ENCODE measurements at places on chromosomes 3 and 15.

- no peak for DNase-seq
Measured at GRCh38 chr3:194259982-194260766, 91.0 kb downstream of the CPN2 start.

DNA sequence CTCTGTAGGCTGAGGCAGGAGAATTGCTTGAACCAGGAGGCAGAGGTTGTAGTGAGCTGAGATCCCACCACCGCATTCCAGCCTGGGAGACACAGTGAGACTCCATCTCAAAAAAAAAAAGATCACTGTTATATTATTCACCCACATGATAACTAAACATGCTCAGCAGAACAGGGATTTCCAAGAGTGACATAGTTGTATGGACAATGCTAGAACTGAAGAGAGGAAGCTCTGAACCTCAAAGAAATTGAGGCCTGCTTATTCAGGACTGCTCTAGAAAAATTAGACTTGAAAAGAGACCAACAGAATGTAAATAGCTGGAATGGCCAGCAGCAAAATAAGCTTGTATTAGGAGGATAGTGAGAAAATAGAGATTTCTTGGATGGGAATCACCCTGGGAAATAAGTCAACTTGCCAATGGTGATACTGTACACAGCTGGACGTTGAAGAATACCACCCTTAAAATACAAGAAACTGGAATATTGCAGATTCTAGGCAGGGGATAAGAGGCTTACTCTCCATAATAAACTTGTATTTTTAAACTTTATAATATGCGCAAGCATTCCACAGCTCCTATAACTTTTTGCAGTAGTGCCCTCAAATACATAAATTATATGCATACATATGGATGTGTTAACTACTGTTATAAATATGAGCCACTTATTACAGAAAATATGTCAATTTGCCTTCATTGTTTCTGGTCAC is 28.2 kb downstream of the PIK3CB start:
- DNase-seq: no peak

DNA sequence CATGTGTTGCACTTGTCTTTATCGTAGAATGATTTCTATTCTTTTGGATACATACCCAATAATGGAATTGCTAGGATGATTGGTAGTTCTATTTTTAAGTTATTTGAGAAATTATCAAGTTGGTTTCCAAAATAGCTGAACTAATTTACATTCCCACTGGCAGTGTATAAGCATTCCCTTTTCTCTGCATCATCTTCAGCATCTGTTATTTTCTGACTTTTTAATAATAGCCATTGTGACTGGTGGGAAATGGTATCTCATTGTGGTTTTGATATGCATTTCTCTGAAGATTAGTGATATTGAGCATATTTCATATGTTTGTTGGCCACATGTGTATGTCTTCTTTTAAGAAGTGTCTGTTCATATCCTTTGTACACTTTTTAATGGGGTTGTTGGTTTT is 81.7 kb upstream of the NUDT16 start:
- no peak for DNase-seq

GRCh38 chr15:62524848-62525247 is 359.8 kb upstream of the C2CD4B start:
- DNase-seq: no peak

DNA sequence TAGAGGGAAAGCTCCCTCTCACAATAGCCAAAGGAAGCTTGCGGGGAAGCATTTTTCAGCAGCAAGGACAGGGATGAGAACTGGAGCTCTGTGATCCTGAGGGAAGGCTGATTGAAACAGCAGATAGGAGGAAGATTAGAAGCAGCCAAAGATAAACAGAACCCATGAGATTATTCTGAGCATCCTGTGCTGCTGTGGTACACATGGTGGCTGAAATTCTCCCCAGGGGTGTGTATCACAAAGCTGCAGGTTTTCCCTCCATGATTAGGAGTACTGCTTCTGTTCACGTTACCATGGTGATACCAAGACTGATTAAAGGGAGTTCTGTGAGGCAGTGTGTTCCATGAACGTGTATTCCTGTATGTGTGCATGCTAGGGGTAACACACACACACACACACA is 30.3 kb upstream of the PSMD6 start:
- DNase-seq: no peak

- DNase-seq: no peak
Measured at GRCh38 chr3:4687167-4687566, 194.0 kb downstream of the ITPR1 start.

DNA sequence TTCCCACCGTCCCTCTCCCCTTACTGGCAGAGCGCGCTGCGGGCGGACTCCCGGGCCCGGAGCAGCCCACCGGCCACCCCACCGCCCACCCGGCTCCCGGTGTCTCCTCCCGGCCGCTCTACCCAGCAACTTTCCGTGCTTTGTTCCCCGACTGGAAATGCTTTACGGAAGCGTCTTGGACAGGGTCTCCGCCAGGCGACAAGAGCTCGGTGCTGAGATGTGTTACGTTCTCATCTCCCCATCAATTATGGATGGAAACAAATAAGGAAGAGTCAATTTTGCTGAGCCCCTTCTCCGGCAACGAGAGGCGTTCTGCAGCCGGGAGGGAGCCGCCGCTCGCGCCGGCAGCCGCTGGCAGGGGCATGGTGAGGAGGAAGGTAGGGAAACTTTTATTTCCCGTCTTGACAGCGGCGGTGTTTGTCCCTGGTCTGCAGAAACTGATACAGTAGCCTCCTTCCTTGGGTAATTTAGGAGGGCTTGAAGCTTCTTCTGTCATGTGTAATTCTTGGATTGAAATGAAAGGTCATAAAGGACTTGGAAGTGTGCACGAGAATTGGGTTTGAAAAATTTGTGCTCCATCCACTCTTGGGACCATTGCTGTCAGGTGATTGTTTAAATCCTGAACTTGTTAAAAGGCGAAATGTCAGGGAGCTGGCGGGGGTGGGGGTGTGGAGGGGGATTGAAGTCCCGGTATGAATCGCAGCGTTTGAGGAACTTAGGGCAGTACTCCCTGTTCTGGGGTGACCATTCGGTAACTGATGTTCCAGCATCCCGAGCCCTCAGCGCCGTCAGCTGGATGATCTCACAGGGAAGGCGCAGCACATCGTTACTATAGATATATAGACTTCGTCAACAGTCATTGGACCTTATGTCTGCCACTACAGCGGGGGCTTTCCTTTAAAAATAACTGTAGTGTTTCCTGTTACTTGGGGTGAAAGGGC is 1.5 kb downstream of the SEMA6D start:
- DNase-seq: no peak

GRCh38 chr3:67415511-67415910 is 238.9 kb downstream of the SUCLG2 start:
- no peak for DNase-seq

DNA sequence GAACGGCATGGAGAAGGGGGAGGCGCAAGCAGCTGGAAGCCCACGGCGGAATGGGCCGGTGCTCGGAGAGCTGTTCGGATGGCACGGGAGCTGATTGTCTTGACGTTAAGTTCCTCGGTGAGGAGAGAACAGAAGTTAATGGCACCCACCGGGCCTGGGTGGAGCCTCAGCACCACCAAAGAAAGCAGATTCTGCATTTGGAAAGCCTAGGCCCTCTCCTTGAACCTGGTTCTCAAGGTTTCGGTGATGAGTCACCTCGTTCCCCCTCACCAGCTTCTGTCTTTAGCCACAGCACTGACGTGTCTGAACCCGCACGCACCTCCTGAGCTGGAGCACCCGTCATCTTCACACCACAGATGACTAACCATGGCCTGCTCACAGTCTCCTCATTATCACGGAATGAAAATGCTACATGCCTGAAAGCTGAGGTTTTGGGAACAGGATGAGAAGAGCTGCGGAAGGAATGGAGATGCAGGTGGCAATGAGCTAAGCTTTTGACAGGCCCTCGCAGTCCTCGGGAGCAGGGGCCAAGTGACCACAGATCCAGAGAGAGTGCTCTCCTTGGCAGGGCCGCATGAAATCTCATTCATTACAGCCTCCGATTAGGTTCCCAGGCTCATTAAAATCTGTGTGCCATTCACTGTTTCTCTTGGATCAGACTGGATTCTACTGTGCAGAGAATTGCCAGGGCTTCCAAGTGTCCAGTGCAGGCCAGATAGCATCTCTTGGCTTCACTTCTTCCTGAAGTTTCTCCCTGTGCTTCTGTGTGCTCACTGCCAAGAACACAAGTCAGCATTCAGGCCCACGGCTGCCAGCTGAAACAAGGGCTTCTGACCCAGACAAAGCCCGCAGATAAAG is 96.3 kb upstream of the DLG1 start:
- DNase-seq: no peak

DNA sequence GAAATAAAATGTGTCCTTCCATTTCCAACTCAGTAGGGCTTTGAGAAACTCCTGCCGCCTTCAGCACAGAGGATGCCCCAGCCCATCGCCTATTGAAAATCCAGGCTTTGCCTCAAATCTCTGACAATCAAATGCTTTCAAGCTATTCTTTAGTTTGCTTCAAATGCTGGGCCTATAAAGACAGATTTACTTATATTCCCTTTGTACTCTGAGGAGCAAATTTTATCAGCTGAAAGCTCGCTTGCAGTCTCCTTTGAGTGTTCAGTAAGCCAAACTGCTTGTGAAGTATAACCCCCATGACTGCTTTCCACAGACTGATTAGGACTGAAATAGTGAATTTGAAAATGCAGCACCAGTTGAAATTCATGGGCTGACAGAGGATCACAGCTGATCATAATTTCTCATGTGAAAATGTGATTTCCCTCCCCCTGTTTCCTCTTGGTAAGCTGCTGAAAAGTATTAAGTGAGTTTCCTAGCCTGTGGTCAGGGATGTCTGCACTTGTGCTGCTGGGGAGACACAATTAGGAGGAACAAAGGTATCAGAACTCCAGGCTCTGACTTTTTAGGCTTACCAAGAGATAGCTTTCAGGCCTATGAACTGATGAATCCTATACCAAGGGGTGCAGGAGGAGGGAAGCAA is 563.4 kb upstream of the TGFBR2 start:
- DNase-seq: no peak

GRCh38 chr3:15198686-15199085 is 7.4 kb upstream of the CAPN7 start:
- no peak for DNase-seq

GRCh38 chr15:77622209-77622933 is 10.3 kb downstream of the LINGO1 start:
- no peak for DNase-seq

GRCh38 chr3:71721651-71722157 is 3.5 kb downstream of the EIF4E3 start:
- DNase-seq: no peak

GRCh38 chr3:170766253-170766652 is 103.7 kb downstream of the RPL22L1 start:
- no peak for DNase-seq

- DNase-seq: no peak
Measured at GRCh38 chr3:50580683-50581458, 11.5 kb downstream of the HEMK1 start.

DNA sequence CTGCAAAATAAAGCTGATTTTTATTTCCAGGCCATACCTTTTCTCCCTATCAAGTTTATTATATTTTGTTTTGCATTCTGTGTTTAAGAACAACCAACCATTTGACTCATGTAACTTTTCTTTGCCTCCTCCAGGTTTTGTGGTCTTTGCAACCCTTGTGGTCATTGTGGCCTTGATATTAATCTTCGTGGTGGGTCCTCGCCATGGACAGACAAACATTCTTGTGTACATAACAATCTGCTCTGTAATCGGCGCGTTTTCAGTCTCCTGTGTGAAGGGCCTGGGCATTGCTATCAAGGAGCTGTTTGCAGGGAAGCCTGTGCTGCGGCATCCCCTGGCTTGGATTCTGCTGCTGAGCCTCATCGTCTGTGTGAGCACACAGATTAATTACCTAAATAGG is 27.6 kb downstream of the NIPA2 start:
- DNase-seq: no peak

GRCh38 chr3:63877737-63878393 is 14.2 kb downstream of the ATXN7 start:
- DNase-seq: no peak
